NCI-H1105 treated with DMSO at 0.1 percent for 48 hours (cell line): ENCODE measurements at places on chromosomes 3 and 15.

DNA sequence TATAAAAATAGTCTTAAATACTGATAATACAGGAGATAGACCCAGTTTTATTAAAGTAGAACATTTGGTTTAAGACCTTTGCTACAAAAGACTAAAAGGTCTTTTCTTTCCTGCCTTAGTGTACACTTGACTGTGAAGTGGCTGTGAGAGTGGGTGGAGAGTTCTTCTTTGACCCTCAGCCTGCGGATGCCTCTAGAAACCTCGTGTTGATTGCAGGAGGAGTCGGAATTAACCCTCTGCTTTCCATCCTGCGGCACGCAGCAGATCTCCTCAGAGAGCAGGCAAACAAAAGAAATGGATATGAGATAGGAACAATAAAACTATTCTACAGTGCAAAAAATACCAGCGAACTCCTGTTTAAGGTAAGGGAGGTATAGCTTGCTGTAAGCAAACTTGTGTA is 36.5 kb downstream of the OXNAD1 start:
- no peak for DNase-seq

DNA sequence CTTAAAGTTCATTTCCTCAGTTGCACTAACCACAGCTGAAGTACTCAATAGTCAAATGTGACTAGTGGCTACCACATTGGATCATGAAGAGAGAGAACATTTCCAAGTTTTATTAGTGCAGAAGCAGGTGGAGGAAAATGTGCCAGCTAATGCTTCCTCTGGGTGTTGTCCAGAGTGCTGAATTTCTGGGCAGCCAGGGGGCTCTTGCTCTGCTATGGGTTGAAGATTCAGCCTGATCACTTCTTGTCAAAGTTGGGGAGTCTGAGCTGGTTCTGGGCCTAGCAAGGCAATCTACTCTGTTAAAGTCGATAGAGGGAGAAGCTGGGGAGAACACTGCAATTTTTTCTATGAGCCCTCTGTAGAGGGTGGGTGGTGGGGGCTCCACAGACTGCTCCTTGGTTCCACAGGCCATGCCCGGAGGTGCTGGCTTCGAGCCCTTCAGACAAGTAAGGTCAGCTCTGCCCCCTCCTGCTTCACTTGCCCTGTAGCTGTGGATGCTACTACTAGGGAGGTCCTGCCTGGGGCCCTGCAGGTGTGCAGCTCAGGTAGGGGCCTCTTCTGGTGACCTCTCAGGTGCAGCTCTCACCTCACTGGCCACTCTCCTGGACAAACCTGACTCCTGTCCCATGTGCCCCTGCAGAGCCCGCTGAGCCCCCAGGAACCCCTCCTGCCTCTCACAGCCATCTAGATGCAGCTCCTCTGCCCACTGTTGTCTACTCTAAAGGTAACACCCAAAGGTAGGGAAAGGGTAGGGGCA is 8.2 kb downstream of the ALG3 start:
- DNase-seq, result no peak

DNA sequence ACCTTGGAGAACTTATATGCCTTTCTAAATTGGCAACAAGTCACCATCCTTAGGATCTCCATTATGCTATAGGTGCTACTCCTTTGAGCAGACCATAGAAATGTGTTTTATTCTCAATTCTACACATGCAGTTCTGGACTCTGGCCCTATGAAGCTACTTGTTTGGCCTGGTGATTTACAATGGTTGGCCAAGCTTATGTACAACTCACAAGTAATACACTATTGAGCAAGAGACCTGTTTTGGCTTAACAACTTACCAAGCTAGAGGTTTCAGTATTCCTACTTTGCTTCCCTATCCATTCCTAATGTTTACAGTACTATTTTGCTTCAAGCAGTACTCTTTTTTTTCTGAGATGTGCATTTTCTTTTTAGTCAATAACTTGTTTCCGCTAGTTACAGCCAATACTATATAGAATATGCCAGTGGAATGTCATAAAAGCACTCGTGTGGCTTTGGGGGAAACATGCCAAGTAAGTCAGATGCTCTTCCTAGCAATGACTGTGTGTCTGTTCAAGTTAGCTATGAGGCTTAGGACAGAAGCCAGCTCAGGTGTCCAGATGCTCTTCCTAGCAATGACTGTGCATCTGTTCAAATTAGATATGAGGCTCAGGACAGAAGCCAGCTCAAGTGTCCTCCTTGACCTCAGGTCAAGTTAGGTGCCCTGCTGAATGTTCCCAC is 174.9 kb upstream of the SEMA6D start:
- DNase-seq, result no peak

DNA sequence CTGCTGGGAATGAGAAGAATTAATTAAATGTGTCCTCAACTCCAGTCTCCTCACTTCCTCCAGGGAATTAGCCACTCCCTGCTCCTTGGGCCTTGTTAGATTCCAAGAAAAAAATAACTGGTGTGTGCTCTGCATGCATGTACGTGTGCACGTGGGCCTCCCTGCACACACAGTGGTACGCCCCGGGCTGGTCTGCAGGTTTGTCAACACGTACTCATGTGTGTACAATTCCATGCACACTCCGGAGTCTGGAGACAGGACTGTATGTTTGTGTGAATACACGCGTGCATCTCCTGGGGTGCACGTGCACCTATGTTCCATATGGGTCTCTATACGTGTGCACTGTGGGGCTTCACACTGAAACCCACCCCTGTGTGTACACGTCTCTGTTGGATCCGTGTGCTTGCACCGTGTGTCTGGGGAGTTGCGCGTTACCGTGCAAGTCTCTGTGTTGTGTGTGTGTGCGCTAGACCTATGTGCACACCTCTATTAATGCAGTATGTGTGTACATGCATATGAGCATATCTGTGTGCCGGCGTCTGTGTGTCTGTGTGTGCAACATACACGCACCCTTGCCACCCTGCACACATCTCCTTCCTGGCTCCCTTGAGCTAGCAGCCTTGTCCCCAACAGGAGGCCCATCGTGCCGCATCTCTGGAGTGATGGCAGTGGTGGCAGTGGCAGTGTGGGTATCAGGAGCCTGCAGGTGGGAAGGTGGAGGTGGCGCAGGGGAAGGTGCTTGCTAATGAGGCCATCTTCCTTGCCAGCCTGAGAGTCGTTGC is 210.1 kb downstream of the TBC1D2B start:
- DNase-seq, result no peak

GRCh38 chr3:121411523-121411922 is 134.3 kb downstream of the POLQ start:
- no peak for DNase-seq

GRCh38 chr3:33537133-33537532 is 96.9 kb upstream of the UBP1 start:
- DNase-seq, result no peak

DNA sequence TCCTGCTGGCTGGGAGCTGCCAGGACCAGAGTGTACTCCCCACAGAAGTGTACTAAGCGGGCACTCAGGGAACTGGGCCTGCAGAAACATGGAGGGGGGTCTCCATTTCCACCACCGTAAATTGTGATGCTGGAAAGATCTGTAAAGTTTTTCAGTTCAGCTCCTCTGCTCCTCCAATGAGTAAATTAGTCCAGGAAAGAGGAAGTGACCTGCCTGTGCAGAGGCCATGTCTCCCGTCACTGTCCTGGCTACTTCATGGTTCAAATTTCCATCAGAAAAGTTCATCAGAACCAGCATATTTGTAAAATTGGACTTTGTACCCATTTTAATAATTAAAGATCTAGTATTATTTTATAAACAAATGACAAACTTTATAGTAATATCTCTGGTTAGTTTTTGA is 226.7 kb upstream of the THBS1 start:
- no peak for DNase-seq

GRCh38 chr15:90814191-90814821 is 54.1 kb upstream of the FURIN start:
- DNase-seq, result no peak

DNA sequence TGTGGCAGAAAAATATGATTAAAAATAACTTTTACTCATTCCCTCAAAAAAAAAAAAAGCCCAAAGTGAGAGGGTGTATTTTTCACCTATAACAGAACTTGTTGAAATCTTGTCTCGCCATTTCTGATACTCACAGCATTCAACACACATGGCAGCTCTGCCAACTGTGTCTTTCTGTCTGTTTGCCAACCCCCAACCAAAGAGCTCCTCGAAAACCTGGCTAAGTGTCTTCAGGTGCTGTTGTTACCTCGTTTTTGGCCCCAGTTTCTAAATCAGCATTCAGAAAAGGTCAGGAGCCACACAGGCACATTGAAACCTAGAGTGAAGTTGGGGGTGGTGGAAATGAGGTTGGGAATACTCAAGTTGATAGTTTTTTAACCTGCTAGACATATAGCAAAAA is 123.5 kb downstream of the TMEM108 start:
- no peak for DNase-seq
